ENCODE measurements at places on chromosomes 5 and 9.

DNA sequence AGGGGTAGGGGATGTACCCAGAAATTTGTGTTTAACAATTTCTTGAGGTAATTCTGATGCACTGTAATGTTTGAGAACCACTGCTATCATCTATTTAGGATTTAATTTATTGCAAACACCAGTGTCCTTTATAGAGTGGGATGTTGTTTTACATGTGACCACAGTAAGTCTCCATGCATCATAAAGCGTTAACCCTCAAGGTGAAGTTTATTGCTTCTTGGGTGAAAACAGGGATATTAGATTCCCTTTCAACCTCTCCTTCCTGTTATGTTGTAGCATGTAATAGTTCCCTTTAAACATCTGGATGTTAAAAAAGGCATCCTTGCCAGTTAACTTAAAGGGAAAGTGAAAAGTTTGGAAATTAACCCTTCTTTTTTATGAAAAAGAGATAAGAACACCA is 35.8 kb upstream of the ATG10 start:
- DNase-seq = no peak

GRCh38 chr5:75457161-75457560 is 54.3 kb downstream of the CERT1 start:
- DNase-seq = no peak

DNA sequence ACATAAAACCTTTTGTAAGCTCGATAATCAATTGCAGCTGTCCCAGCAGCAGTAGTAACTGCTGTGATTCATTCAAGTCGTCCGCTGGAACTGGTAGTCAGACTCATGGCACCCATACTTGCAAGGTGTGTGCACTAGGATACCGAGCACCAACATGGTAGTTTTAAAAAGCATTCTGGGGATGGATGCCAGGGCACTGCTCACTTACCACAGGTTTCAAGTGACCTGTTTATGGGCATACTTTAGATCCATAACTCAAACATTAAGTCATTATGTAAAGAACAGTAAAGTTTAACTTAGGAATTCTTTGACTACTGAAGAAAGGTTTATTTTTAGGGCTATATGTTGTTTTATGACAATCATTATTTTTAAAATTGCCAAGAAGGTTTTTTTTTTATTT is 2277.6 kb downstream of the MAT2B start:
- DNase-seq = no peak

DNA sequence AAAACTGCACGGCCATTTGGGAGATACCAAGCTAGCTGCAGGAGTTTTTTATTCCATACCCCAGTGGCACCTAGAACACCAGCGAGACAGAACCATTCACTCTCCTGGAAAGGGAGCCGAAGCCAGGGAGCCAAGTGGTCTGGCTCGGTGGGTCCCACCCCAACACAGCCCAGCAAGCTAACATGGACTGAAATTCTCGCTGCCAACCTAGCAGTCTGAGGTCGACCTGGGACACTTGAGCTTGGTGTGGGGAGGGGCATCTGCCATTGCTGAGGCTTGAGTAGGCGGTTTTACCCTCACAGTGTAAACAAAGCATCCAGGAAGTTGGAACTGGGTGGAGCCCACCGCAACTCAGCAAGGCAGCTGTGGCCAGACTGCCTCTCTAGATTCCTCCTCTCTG is 108.9 kb upstream of the CHD1 start:
- peak; percentile 71 for DNase-seq

GRCh38 chr5:180313677-180314505 is 22.0 kb upstream of the MAPK9 start:
- DNase-seq = no peak

GRCh38 chr9:113876151-113876992 is at the start of gene ZNF618:
Gene ZNF618, plus strand, starts transcription at chr9:113876309. Its CDS starts 72 bp downstream, at chr9:113876381.
- DNase-seq = peak; percentile 7

- no peak for DNase-seq
These were observed 174.2 kb upstream of the PUM3 start for GRCh38 chr9:3018071-3018470.

- DNase-seq = no peak
These were observed 20.9 kb upstream of the DPYSL3 start for GRCh38 chr5:147530530-147531389.

DNA sequence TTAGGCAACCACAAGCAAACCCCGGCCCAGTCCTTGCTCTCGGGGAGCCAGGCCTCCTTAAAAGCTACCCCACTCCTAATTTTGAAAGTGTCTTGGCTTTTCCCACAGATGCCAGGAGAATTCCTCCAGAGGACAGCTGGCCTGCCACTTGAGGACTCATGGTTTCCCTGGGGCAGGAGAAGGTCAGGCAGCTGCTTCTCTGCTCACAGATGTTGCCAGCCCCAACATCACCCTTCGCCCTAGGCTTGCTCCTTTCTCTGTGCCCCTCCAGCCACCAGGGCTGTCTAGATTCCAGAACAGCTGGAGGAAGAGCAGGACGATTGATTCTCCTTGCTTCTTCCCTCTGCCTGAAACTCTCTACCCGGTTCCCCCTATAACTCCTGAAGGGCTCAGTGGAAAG is 8.5 kb downstream of the GGTA1 start:
- DNase-seq = no peak

DNA sequence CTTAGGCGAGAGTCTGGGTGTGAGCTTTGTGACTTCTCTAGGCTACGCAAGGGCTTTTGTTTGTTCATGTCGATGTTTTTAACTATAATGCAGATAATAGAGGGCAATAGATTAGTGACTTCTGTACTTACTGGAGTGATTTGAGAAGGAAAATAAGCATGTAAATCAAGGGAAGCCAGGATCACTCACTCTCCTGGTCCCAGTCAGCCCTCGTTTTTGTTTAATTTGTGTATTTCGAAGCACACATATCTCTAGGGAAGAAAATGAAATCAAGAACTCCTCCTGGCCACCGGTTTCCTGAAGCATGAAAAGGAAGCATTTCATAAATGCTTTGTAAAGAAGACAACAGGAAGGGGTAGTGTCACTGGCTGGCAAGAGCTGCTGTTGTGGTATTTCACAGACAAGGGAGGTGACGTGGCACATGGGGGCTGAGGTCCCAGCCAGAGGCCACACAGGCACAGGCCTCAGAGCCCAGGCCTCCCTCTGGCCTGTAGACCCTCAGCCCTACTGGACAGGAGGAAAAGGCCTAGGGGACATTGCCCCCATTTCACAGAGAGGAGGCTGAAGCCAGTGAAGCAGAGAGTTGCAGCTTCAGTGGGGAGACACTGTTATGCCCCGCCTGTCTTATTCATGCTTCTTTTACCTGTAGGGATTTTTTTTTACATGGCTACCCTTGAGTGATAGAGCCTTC is 34.1 kb downstream of the IRF1 start:
- peak; percentile 76 for DNase-seq

DNA sequence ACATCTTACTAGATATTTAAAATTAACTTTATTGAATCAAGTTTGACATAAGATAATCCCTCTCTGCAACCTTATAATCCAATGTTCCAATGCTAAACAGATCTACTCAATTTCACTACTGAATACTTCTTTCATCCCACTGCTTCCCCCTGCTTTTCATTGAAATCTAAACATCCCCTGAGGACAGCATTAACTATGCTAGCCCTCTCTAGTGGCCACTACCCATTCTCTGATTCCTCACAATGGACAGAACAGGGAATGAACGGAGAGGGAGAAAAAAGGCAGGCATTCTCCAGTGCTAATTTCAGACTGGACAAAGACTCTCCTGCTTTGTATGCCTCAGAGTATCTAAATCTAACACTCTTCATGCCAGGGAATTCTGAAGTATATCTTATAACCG is 54.3 kb upstream of the RGS7BP start:
- DNase-seq = no peak

GRCh38 chr5:69029292-69029691 is 64.5 kb upstream of the SLC30A5 start:
- no peak for DNase-seq

DNA sequence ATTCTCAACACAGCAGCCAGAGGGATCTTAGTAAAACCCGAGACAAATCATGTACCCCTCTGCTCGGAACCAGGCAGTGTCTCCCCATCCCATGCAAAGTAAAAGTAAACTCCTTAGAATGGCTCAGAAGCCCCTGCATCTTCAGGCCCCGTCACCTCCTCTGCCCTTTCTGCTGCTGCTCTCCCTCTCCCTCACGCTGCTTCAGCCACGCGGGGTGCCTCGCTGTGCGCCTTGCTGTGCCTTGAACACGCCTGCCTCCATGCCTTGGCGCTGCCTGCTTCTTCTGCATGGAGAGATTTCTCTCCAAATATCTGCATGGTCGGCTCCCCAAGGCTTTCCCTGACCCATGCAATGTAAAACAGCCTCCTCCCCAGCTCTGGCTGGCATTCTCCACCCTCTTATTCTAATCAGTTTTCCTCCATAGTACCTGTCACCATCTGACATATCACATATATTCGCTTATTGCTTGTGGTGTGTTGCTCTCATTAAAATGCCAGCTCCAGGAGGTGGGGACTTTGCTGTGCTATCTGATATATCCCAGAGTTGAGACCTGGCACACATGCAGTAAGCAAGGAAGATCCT is 8.0 kb downstream of the GPRIN1 start:
- DNase-seq = no peak

GRCh38 chr5:96530901-96531300 is 97.9 kb upstream of the PCSK1 start:
- no peak for DNase-seq

- DNase-seq = no peak
These were observed 91.5 kb upstream of the DNAH5 start for GRCh38 chr5:14035859-14036503.

DNA sequence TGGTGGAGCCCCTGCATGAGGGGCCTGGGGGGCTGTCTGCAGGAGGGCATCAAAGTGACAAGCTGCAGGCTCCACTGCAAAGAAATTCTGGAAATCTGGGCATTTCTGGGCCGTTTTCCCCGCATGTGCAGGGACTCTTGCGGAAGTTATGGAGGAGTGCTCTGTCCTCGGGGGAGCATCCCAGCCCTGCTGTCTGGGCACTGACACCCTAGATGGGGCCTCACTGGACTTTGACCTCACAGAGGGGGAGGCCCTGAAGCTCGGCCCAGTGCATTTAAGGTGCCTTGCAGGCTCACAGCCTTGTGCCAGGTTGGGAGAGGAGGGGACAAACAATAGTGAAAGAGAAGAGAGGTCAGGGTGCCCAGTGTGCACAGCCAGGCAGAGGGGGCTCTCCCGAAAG is 35.4 kb downstream of the LHX3 start:
- DNase-seq = no peak

- DNase-seq = no peak
These were observed 73.5 kb downstream of the CHSY3 start for GRCh38 chr5:129977810-129978209.

DNA sequence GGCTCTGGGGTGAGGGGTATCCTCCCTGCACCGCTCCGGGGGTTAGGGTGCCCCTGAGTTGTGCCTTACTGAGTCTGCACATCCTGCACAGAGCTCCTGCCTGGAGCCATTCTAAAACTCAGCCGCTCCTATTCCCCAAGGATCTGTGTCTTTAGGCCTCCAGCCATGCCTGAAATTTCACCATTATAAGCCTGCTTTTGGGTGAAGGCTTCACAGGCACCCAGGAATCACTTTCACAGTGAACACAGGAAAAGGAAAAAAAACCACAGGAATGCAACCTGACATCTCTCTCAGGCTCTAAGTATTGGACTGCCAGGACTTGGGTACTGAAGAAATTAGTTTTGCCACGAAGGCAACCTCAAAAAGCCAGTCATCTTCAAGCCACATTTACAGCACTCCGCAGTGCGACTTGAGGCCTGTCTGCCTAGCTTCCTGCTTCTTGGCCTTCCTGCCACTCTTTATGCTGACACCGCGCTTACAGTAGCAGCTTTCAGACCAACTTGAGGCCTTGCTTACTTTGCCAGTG is 30.9 kb downstream of the GALNT10 start:
- DNase-seq = peak; percentile 56

GRCh38 chr5:16504571-16504970 is 39.0 kb upstream of the ZNF622 start:
- no peak for DNase-seq
